ENCODE measurements at places on chromosomes 12 and 14.
A peak's percentile ranks its signal among the peaks of the same experiment; 100 is the strongest.

GRCh38 chr12:26799741-26800140 lies 33.3 kb downstream of the ITPR2 start:
- DNase-seq: no peak

DNA sequence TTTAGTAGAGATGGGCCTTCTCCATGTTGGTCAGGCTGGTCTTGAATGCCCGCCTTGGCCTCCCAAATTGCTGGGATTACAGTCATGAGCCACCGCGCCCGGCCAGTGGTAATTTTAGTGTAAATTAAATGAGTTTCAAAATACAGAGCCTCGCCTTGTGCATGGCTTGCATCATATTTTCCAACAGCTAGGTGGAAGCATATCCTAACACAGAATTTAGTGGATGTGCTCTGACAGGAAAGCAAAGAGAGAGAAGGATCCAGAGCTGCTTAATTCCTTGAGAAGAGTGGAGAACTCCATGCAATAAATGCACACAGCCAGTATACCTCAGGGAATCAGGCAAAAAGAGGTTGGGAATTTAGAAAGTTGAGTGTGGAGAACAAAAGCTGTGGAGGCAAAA lies 2.5 kb downstream of the OR6C2 start:
- DNase-seq: no peak

- DNase-seq: no peak
Measured at GRCh38 chr14:24814346-24814745, 180.4 kb upstream of the GZMB start.

DNA sequence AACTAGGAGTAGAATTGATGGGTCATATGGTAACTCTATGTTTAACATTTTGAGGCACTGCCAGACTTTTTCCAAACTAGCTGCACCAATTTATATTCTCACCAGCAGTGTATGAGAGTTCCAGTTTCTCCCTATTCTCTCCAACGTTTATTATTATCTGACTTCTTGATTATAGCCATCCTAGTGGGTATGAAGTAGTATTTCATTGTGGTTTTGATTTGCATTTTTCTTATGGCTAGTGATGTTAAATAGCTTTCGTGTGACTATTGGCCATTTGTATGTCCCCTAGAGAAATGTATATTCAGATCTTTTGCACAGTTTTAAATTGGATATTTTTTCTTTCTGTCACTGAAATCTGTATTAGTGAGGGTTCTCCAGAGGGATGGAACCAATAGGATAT lies 37.8 kb downstream of the HELB start:
- DNase-seq: no peak

DNA sequence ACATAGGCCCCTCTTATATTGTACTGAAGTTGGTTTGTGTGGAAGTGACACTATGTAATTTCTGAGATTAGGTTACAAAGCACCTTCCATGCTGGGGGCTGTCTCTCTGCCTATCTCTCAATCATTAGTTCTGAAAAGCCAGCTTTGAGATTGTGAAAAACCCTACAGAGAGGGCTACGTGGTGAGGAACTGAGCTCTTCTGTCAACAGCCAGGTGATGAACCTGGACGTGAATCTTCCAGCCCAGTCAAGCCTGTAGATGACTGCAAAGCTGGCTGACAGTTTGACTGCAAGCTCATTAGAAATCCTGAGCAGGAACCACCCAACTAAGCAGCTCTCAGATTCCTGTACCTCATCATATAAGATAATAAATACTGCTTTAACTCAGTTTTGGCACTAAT lies 36.3 kb upstream of the BBS10 start:
- DNase-seq: no peak

- DNase-seq: no peak
Measured at GRCh38 chr12:109469517-109469916, 7.6 kb downstream of the KCTD10 start.

GRCh38 chr14:54329082-54329695 lies 67.6 kb upstream of the CDKN3 start:
- no peak for DNase-seq

- DNase-seq: no peak
Measured at GRCh38 chr12:108854451-108855283, 2.7 kb downstream of the SSH1 start.

DNA sequence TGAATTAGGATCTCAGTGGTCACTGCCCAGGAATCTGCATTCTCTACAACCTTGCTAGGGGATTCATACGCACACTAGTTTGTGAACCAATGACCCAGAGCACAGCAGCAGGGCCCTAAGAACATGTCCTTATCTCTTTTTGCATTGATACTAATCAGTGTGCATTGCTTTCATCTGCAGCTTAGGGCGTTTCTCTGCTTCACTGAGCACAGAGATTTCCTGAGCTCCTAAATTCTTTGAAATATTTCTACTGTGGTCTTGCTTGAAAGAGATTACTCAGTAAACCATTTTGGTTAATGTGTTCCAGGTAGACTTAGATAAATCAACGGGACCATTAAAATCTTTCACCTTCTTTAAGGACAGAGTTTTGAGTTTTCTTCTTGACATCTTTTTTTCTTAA lies 351.3 kb upstream of the KITLG start:
- DNase-seq: no peak

GRCh38 chr14:73645248-73645610 lies 443 bp downstream of the DNAL1 start:
- no peak for DNase-seq

- peak; percentile 61 for DNase-seq
Measured at GRCh38 chr14:32252030-32252670, 49.1 kb upstream of the RNU6-8 start.

GRCh38 chr14:22291406-22291805 lies 297.6 kb downstream of the DAD1 start:
- no peak for DNase-seq

DNA sequence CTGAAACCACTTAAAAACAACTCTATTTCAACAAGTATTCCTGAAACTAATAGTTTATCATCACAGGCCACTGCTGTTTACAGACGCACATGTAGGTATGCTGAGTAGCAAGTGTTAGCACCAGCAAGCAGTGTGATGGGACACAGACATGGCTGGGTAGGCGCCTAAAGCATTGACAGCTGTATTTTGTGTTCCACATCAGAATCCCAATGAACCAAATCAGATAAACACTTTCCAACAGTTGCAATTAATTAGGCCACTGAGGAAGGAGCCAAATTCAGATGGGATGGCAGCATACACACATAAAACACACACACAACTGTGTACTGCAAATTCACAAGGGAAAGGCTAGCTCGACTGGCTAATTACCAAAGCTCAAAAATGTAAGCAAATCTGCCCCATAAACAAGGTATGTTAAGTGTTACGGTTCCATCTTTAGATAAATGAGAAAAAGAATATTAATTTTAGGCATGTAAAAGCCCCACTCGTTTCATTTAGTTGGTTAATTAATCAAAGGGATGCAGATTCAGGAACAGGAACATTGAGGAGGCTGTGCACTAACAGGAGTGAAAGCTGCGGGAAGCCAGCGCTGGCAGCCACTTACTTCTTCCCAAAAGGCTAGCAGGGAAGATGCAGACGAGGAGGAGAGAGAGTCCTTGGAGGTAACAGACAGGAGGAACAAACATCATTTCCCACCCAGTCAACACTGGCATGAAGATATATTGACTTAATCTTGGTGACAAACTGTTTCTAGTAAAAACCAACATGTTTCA lies 33.4 kb downstream of the AMN start:
- DNase-seq: no peak

DNA sequence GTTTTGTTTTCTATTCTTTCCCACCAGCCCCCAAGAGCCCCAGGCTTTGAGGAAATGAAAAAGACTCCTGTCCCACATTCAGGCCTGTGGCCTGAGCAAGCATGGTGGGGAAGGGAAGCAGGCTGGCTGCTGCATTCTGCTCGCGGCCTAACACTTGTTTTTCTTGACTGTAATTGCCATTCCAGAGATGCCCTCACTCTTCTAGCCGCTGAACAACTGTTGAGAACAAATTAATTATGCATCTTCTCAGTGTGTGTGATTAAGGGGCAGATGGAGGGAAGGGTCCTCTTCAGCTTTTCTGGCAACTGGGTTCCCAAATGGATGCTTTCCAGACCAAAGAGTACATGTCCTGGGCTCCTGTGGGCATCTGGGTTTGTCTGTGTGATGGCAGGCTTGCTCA lies 43.3 kb downstream of the ADCK1 start:
- DNase-seq: no peak

- DNase-seq: no peak
Measured at GRCh38 chr14:62431496-62431895, 613.8 kb downstream of the KCNH5 start.

DNA sequence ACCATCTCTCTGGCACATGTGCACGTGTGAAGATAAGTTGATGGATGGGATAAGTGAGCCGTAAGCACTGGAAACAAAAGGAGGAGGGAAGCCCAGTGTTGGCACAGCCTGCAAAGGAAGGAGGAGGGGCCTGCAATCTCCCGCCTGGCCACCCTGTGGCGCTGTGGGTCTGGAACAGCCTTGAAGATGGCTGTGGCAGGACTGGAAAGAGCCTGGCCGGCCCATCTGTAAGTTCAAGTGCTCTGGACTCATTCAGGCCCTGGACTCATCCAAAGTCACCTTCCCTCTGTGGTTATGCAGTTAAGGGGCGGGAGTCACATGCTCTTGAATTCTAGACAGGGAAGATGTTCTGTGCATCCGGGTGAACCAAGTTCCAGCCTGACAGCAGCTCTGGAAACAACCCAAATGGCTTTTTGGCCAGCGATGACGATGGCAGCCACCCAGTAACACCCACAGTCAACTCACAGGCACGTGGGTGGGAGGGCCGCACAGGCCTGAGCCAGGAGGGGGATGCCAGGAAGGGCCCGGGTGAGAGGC lies 50.4 kb downstream of the CHGA start:
- no peak for DNase-seq

DNA sequence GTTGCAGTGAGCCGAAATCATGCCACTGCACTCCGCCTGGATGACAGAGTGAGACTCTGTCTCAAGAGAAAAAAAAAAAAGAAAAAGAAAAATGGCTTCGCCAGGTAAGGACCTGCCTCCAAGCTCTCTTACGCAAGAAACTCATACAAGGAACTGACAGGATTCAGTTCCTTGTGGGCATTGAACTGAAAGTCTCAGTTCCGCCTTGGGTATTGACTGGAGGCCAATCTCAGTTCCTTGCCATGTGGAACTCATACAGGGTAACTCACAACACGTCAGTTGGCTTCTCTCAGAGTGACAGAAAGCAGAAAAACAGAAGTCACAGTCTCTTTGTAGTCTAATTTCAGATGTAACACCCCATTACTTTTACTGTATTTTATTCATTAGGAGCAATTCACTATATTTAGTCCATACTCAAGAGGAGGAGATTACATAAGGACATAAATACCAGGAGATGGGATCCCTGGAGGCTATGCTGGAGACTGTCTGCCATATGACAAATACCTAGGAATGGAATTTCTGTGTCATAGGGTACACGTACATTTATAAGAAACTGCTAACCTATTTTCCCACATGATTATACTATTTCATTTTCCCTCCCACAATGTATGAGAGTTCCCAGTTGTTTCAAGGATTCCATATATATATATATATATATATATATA lies 11.4 kb upstream of the NOPCHAP1 start:
- peak; percentile 85 for DNase-seq

GRCh38 chr12:104910196-104910840 lies 47.8 kb downstream of the SLC41A2 start:
- DNase-seq: no peak

- no peak for DNase-seq
Measured at GRCh38 chr12:16472631-16473030, 125.2 kb downstream of the MGST1 start.

DNA sequence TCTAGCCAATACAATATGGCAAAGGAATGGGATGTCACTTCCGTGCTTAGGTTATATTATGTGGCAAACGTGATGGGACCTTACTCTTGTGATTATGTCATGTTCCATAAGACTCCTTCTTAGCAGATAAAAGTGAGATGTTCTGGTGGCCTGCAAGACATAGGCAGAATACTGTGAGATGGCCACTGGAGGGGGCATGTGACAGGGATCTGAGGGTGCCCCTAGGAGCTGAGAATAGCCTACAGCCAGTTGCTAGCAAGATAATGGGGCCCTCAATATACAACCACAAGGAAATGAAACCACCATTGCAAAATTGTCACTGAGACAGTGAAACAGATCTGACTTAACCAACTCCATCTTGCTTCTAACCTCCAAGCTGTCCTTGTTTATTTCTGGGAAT lies 151.4 kb upstream of the SSTR1 start:
- DNase-seq: no peak

DNA sequence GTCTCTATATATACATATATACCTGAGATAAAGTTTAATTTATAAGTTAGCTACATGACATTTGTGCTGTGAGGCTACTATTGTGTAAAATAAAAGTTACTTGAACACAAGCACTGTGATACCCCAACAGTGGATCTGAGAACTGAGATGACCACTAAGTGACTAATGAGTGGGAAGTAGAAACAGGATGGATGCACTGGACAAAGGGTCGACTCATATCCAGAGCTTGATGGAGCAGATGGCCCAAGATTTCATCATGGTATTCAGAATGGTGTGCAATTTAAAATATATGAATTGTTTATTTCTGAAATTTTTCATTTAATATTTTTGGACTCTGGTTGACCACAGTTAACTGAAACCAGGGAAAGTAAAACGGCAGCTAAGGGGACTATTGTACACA lies 908.6 kb upstream of the MDGA2 start:
- no peak for DNase-seq

DNA sequence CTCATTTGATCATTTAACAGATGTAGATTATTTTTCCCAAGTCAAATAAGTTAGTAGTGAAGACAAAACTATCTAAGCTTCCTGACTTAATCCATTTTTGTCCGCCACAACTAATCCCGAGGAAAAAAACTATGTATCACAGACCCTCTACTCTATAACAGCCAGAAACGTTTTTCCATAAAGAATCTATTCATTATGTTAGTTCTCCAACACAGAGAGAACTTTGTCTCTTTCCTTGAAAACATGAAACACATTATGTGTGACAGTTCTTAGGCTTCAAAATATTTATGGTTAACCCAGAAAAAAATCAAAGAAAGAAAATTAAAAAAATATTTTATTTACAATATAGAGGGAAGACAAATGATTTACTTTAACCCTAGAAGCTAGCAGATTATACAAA lies 100.1 kb downstream of the PLEKHG7 start:
- DNase-seq: no peak

DNA sequence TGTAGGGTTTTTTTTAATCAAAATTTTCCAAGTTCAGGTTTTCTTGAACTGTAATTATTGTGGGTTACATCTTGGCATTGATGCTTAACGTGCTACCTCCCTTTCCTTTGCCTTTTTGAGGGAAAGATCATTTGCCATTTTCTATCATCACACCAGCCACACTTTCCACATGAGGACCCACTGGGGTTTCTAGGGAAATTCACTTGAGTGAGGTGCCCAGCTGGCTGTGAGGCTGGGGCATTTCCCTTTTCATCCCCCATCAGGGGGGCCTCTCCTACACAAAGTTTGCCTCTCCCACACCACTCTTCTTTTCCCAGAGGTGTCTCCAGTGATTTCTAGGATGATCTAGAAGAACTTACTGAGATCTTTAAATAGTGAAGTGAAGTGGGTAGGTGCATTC lies 335.7 kb downstream of the BMP4 start:
- no peak for DNase-seq

- no peak for DNase-seq
Measured at GRCh38 chr14:53845813-53846693, 110.6 kb downstream of the BMP4 start.

- DNase-seq: no peak
Measured at GRCh38 chr12:74988156-74988555, 221.5 kb downstream of the KCNC2 start.

All from naive B cell (primary cell).